ENCODE measurements at places on chromosomes 1 and 21.

DNA sequence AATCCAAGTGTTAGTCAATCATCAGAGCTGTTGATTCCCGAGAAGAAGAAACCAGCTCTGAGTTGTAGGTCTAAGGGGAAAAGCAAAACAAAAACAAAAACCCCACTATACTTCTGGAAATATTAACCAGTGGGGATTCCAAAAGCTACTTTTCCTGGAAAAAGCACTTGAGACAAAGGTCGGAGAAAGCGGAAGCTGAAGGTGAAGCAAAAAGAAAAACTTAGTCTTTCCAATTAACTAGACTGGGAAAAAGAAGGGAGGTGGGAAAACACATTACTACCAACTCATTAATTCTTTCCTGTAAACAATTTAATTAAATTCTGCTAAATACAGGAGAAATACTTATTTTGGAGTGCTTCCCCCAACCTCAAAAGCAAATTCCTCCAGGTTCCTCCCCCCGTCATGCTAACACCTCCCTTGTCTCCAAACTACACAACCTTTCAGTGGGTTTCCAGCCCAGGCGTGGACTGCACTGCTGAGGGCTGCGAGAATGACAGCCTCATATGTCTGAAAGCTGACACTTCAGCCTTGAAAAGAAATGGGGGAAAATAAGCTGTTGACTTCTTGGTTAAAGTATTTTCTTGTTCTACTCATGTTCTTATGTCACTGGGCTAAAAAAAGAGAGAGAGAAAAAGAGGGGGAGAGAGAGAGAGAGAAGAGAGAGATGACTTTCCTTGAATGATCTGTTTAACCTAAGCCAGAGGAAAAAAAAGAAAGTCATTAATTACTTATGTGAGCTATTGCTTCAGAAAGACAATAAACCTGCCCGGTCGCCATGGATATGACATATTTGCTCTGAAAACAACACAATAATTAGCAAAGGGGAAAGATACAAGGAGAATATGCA, 5.1 kb downstream of the CASZ1 start:
- no peak for DNase-seq

- DNase-seq: no peak
These were observed 103.0 kb downstream of the LAMC2 start for GRCh38 chr1:183289051-183289496.

- DNase-seq: no peak
These were observed 7.2 kb upstream of the ETS2 start for GRCh38 chr21:38798481-38798882.

DNA sequence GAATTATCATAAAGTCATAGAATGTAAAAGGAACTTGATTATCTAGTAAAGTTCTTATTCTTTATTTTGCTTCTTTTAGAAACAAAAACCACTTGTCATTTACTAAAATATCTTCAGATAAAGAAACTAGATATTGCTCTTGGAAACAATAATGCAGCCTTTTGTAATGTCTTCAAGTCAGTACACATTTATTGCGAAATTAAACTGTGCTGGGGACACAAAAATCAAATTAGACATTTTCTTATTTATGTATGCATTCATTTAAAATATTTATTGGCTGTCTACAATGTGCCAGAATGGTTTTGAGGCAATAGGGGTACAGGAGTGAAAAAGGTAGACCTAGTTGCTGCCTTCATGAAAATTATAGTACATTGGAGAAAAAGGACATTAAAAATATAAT, 201.1 kb downstream of the GRIK1 start:
- DNase-seq: no peak

- no peak for DNase-seq
These were observed 53.1 kb downstream of the ST7L start for GRCh38 chr1:112565800-112566199.
